ENCODE measurements at places on chromosomes 6 and 20. TPM values are rescaled to one million over a fixed set of nuclear protein-coding genes. Genes with fewer than 3 reads are reported as not detected.

IYD gene
- total RNA-seq = under 0.01 TPM

PRKN gene
- total RNA-seq = 4.2 TPM

RNASET2 gene
- 43.8 TPM for total RNA-seq

RAET1G gene
- total RNA-seq = 2.6 TPM

NKAPL gene
- total RNA-seq = 1.9 TPM
